ENCODE measurements at places on chromosomes 4 and X. TPM values are rescaled to one million over a fixed set of nuclear protein-coding genes. Genes with fewer than 3 reads are reported as not detected.

- no peaks in the 10 kb centered on the region for H3K27me3 ChIP-seq
- no peaks in the 10 kb centered on the region for H3K36me3 ChIP-seq
- no peak for DNase-seq
- no peak overlapping the region for H3K4me3 ChIP-seq
- no peaks in the 10 kb centered on the region for H3K4me1 ChIP-seq
These were observed 97.8 kb upstream of the ATOH1 start for GRCh38 chr4:93730760-93731159.

DNA sequence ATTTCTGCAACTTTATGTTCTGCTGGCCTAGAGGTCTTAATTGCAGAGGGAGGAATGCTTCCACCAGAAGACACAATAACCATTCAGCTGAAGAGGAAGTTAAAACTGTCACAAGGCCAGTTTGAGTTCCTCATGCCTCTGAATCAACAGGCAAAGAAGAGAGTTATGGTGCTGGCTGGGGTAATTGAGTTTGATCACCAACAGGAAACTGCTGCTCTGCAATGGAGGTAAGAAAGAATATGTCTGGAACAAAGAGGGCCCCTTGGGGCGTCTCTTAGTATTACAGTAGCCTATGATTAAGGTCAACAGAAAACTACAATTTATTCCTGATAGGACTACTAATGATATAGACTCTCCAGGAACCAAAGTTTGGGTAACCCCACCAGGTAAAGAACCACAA is 744.0 kb downstream of the FSTL5 start:
- no peak overlapping the region for H3K4me3 ChIP-seq
- no peaks in the 10 kb centered on the region for H3K27me3 ChIP-seq
- H3K4me1 ChIP-seq: no peaks in the 10 kb centered on the region
- H3K36me3 ChIP-seq: no peaks in the 10 kb centered on the region

DNA sequence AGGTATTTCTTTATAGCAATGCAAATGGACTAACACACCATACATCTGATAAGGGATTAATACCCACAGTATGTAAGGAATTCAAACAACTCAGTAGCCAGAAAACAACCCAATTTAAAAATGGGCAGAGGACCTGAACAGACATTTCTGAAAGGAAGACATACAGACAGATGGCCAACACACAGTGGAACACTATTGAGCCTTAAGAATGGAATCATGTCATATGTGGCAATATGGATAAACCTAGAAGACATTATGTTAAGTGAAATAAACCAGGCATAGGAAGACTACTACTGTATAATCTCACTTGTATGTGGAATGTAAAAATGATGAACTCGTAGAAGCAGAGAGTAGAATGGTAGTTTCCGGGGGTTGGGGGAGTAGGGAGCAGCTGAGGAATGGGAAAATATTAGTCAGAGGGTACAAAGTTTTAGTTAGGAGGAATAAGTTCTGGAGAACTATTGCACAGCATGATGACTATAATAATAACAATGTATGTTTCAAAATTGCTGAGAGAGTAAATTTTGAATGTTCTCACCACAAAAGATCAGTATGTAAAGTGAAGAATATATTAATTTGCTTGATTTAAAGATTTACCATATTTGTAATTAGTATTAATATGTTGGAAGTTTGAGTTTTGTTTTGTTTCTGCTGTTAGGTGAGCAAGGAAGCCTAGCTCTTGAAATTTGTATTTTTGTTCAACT is 25.2 kb downstream of the WDR44 start:
- H3K4me3 ChIP-seq: no peak overlapping the region
- H3K36me3 ChIP-seq: no peaks in the 10 kb centered on the region
- no peaks in the 10 kb centered on the region for H3K4me1 ChIP-seq

DNA sequence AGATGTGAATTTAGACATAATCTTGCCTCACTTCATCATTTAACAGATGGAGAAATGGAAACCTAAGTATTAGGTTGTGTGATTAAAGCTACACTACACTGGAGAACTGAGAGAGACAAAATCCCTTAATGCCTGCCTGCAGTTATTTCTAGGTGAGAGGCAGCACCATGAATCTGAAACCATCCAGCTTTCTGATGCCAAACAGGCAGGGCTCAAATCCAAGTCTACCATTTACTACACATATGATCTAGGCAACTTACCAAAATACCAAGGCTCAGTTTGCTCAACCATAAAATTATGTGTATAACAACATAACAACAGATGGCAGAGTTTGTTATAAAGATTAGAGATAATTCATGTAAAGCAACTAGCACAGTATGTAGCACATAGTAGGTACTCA is 38.7 kb downstream of the GABRA4 start:
- H3K4me1 ChIP-seq: no peaks in the 10 kb centered on the region
- DNase-seq: no peak
- no peaks in the 10 kb centered on the region for H3K36me3 ChIP-seq
- H3K27me3 ChIP-seq: no peaks in the 10 kb centered on the region
- no peak overlapping the region for H3K27ac ChIP-seq

- H3K4me3 ChIP-seq: no peak overlapping the region
- H3K36me3 ChIP-seq: no peaks in the 10 kb centered on the region
These were observed 1549.3 kb upstream of the ADGRL3 start for GRCh38 chr4:59650861-59651260.

- no peaks in the 10 kb centered on the region for H3K4me1 ChIP-seq
- no peak overlapping the region for H3K27ac ChIP-seq
- no peak for DNase-seq
- no peaks in the 10 kb centered on the region for H3K36me3 ChIP-seq
These were observed 213.5 kb upstream of the TAPT1 start for GRCh38 chr4:16439768-16440167.

GRCh38 chr4:7829652-7830580 is 109.7 kb downstream of the AFAP1 start:
- peaks cover 2% of the 10 kb centered on the region for H3K4me1 ChIP-seq
- H3K27me3 ChIP-seq: no peaks in the 10 kb centered on the region
- no peaks in the 10 kb centered on the region for H3K36me3 ChIP-seq
- peak overlapping the region; percentile 63 for H3K27ac ChIP-seq
- no peak overlapping the region for H3K4me3 ChIP-seq

DNA sequence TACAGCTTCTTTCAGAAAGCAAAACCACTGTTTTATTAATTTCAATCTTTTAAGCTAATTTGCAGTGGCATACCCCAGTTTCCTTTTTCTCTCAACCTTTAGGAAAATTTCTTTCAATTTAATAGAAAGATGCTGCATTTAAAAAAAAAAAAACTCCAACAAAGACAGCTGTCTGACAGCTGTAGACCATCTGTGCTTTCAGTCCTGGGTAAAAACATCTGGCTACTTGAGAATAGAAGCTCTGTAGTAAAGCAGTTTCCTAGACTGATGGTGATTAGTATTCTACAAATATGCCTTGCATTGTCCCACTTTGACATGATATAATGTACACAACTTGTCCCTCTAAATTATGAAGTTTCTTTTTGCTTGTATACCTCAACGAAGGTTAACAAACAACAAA is 197.8 kb downstream of the EDA start:
- H3K27me3 ChIP-seq: no peaks in the 10 kb centered on the region

DNA sequence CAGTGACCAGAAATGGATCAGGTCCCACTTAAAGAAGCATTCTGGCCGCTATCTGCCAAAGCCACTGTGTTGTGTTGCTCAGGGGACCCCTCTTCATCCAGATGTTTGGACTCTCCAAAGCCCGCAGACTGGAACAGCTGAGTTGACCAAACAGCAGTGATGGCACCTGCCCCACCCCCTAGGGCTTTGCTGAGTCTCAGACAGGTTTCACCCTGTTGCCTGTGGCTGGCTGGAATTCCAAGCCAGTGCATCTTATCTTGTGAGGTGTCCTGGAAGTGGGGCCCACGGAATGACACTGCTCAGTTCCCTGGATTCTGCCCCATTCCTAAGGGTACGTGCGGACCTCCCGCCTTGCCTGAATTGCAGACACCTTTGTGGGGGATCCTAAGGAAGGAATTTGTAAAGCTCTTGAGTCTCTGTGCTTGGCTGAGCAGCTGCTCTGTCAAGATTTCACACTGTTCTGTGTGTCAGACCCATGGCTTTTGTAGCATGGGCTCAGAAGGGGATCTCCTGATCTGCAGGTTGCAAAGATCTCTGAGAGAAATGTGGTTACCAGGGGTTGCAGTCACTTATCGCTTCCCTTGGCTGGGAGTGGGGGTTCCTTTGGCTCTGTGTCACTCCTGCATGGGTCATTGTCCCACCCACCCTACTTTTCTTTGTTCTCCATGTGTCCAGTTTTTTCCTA is 1707.9 kb upstream of the PCDH10 start:
- H3K27ac ChIP-seq: no peak overlapping the region
- peak; percentile 51 for DNase-seq
- no peaks in the 10 kb centered on the region for H3K27me3 ChIP-seq
- no peak overlapping the region for H3K4me3 ChIP-seq
- H3K4me1 ChIP-seq: no peaks in the 10 kb centered on the region

The TCEAL3 gene
- 29.3 TPM for total RNA-seq

DNA sequence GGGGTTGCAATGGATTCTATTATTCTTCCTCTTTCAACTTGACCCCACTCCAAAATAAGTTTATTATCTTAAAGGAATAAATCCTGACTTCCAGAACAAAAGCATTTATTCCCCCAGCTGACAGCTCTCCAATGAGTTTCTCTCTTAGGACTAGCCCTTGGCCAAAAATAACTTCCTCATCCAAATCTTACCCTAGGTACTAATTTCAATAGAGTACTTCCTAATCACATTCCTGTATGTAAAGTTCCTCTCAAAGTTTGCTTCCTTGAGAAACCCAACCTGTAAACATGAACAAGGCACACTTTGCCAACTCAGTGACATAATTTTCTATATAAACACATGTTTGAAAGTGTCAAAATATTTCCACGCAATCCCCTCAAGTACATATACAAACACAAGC is 671.2 kb upstream of the GALNTL6 start:
- no peak for DNase-seq
- no peaks in the 10 kb centered on the region for H3K4me1 ChIP-seq
- no peaks in the 10 kb centered on the region for H3K27me3 ChIP-seq
- no peaks in the 10 kb centered on the region for H3K36me3 ChIP-seq

The FAT4 gene
- 26.6 TPM for total RNA-seq

The NRK gene
- total RNA-seq: not detected

- no peaks in the 10 kb centered on the region for H3K27me3 ChIP-seq
- no peak overlapping the region for H3K27ac ChIP-seq
- no peaks in the 10 kb centered on the region for H3K4me1 ChIP-seq
- H3K4me3 ChIP-seq: no peak overlapping the region
- DNase-seq: no peak
- H3K36me3 ChIP-seq: no peaks in the 10 kb centered on the region
These were observed 440 bp upstream of the ARHGAP36 start for GRCh38 chrX:131057706-131058105.

The UCP1 gene
- total RNA-seq: not detected

GRCh38 chrX:20445109-20445508 is 178.4 kb upstream of the RPS6KA3 start:
- DNase-seq: no peak
- no peaks in the 10 kb centered on the region for H3K27me3 ChIP-seq
- H3K36me3 ChIP-seq: no peaks in the 10 kb centered on the region
- no peak overlapping the region for H3K27ac ChIP-seq
- H3K4me1 ChIP-seq: no peaks in the 10 kb centered on the region

The COL25A1 gene
- total RNA-seq: 0.57 TPM

DNA sequence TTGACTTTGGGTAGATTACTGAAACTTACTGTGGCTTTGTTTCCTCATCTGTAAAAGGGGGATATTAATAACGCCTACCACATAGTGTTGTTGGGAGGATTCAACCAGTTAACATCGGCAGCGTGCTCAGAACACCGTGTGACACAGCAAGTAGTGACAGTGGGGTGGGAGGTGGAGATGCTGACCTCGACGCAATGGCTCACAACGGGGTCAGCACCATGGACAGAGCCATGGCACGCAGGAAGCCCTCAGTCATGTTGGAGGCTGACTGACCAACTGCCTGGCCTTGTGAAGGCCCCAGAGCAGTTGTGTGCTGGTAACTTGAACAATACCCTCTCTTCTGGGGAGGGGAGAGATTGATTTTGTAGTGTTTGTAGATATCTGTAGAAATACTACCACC is 93.2 kb downstream of the WFS1 start:
- H3K36me3 ChIP-seq: no peaks in the 10 kb centered on the region
- H3K27me3 ChIP-seq: no peaks in the 10 kb centered on the region
- H3K27ac ChIP-seq: no peak overlapping the region

The SYAP1 gene
- 19.1 TPM for total RNA-seq

The RASL11B gene
- 4.4 TPM for total RNA-seq

GRCh38 chr4:48134081-48134480 is at the start of gene TXK:
TXK (minus strand) TSS chr4:48134250; CDS start chr4:48134170, 80 bp downstream.
- peaks cover 27% of the 10 kb centered on the region for H3K36me3 ChIP-seq
- no peaks in the 10 kb centered on the region for H3K27me3 ChIP-seq
- peak within 1 kb of the TSS; percentile 14 for H3K4me3 ChIP-seq
- H3K27ac ChIP-seq: no peak within 1 kb of the TSS
